ENCODE measurements at places on chromosomes 13 and 19.

GRCh38 chr19:42619271-42619670 lies 24.5 kb upstream of the CEACAM8 start:
- no peaks in the 10 kb centered on the region for H3K36me3 ChIP-seq
- no peaks in the 10 kb centered on the region for H3K4me1 ChIP-seq

DNA sequence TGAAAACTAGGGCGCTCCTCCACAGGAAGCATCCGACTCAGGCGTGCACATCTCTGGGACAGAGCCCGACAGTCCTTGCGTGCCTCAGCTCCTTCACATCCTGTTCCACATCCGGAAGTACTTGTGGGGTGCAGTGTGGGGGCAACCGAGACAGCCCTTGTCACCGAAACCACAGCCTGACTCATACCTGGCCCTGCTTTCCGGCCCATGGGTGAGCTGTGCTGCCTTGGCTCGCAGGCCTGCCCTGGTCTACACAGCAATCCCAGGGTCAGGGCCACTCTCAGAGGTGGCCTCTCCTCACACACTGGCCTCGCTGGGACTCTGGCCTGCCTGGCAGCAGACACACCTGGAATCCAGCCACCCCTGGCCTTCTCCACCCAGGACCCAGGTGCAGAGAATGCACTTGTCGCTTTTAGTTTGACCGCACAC lies 100.4 kb downstream of the STK24 start:
- H3K27me3 ChIP-seq, result no peaks in the 10 kb centered on the region
- no peak overlapping the region for H3K4me3 ChIP-seq
- peak overlapping the region; percentile 74 for H3K27ac ChIP-seq
- no peaks in the 10 kb centered on the region for H3K36me3 ChIP-seq
- H3K4me1 ChIP-seq, result peaks cover 6% of the 10 kb centered on the region

DNA sequence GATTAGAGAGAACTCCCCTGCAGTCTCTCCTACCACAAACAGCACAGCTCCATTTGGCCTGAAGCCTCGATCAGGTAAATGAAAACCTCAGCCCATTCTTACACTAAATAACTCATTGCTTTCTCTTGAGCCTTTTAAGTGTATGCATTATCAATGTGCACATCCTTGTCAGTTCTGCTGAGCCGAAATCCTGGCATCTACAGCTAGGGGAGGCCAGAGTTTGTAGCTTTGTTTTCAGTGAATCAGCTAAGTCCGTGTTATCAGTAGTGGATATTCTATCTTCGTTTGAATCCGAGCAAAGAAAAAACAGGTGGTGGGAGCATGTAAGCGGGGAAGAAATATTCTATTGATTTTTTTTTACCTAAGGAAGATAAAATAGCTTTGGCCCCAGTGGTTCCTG lies 84.4 kb downstream of the ESD start:
- no peak for DNase-seq
- H3K27ac ChIP-seq, result no peak overlapping the region
- no peak overlapping the region for H3K4me3 ChIP-seq
- no peaks in the 10 kb centered on the region for H3K36me3 ChIP-seq
- H3K27me3 ChIP-seq, result no peaks in the 10 kb centered on the region
- H3K4me1 ChIP-seq, result peaks cover 5% of the 10 kb centered on the region

DNA sequence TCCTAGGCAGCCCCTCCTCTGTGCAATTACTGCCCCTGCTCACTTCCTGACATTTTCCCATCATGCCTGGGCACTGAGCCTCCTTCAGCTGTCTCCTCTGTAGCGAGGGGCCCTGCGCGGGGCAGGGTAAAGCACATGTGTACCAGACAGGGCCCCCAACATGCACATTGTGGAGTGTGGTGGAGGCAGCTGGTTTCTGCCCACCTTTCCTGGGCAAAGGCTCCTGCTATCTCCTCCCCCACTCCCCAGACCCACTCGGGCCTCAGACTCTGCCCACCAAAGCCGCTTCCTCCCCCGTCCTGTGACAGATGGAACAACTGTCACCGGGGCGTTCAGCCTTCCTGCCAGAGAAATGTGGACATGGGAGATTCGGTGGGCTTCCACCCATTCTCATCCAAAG lies 2.9 kb upstream of the KPTN start:
- DNase-seq, result no peak
- H3K4me1 ChIP-seq, result peaks cover 20% of the 10 kb centered on the region
- H3K4me3 ChIP-seq, result no peak overlapping the region

DNA sequence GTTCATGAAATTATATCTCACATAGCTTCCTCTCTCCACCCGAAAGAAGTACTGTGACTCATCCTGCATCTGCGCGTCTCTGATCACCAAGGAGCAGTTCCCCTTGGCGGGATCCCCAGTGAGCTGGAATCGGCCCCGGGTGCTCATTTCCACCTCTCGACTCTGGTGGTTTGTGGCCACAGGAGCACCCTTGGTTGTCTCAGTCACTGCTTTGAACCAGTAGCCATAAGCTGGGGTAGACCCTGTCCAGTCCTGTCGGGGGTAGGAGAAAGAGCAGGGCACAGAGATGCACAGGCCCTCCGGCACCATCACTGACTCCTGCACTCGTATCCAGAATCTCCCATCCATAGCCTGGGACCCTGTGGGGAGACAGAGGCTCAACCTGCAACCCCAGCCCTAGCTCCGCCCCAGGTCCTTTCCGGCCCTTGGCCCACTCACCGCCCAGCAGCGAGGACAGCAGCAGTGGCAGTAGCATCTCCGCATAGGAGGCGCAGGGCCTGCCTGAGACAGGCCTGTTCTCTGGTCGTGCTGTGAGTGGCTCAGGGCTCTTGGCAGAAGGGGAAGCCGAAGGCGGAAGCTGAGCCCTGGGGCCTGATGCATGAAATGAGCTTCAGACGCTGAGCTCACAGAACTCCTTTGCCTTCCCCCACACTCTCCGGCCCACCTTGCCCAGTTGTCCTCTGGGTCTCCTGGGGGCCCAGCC lies at the start of gene SIGLEC10:
SIGLEC10 (minus strand) TSS at position 536 of the 703 bp plus-strand sequence; CDS start at position 475, 61 bp downstream.
- peak within 1 kb of the TSS; percentile 33 for H3K27ac ChIP-seq
- no peak within 1 kb of the TSS for H3K4me3 ChIP-seq
- peak; percentile 92 for DNase-seq
- H3K4me1 ChIP-seq, result peaks cover 69% of the 10 kb centered on the region
- H3K36me3 ChIP-seq, result no peaks in the 10 kb centered on the region
- no peaks in the 10 kb centered on the region for H3K27me3 ChIP-seq

DNA sequence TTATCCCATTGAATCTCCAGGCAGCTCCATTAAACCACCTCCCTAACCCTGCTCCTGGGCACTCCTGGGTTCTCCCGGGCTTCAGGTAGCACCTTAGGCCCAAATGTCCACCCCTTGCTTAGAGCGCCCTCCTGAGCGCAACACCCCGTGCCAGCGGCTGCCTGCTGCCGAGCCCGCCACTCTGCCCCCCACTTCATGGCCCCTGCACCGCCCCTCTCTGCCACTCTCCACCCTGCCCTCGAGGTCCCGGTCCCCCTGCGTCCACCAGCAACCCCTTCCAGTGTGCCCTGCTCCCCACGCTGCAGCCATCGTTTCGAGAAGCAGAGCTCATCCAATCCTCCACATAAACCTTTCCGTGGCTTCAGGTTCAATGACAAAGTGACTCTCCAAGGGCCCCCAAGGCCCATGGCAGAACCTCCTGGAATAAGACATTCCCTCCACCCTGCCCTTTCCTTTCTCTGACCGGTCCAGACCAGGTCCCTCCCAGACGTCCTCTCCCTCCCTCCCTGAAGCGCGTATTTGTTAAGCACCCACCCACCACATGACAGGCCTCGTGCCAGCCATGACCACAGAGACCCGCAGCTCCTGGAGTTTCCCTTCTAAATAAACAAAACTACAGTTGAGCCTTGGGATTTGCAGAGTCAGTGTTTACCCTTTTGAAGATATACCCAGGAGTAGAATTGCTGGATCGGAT lies 66.6 kb downstream of the ARHGEF18 start:
- peaks cover 6% of the 10 kb centered on the region for H3K36me3 ChIP-seq
- DNase-seq, result no peak
- H3K27me3 ChIP-seq, result no peaks in the 10 kb centered on the region
- H3K27ac ChIP-seq, result peak overlapping the region; percentile 56

DNA sequence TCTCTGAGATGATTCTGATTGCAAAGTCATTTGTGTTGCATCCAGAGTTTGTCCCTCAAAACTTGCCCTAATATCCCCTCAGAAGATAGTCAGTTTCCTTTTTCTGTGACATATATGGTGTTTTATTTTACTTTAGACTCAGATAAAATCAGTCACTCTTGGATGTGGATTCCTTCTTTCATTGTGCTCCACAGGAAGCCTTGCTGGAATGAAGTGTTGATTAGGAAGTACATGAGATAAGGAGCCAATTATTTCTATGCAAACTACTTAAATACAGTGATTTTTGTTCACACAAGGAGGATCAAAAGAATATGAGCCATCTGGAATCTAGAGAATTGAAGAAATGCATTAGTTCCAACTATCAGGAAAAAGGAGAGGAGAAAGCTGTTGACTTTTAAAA lies 107.6 kb upstream of the RXFP2 start:
- no peak for DNase-seq
- H3K27ac ChIP-seq, result no peak overlapping the region
- no peaks in the 10 kb centered on the region for H3K27me3 ChIP-seq

- H3K36me3 ChIP-seq, result no peaks in the 10 kb centered on the region
- DNase-seq, result no peak
- H3K27me3 ChIP-seq, result no peaks in the 10 kb centered on the region
- no peaks in the 10 kb centered on the region for H3K4me1 ChIP-seq
- H3K4me3 ChIP-seq, result no peak overlapping the region
- no peak overlapping the region for H3K27ac ChIP-seq
These were observed 1091.8 kb downstream of the PCDH9 start for GRCh38 chr13:66138172-66138811.

DNA sequence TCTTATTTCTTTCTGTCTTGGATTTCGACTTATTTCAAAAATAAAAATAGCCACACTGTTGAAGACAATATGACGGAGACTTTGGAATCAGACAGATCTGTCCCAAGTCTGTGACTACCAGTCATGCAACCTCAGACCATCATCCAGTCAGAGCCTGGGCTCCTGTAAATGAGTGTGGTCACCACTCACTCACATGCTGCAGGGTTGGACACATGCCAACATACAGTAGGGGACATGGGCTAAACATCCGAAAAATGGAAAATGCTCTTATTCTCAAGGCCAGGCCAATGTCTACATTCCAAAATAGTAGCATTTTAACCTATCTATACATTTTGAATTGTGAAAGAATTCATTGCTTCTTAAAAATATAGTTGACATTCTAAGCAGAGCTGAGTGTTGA lies 75.5 kb upstream of the EDNRB start:
- DNase-seq, result no peak
- no peaks in the 10 kb centered on the region for H3K36me3 ChIP-seq
- no peak overlapping the region for H3K4me3 ChIP-seq
- H3K27ac ChIP-seq, result no peak overlapping the region
- H3K4me1 ChIP-seq, result no peaks in the 10 kb centered on the region

- H3K4me3 ChIP-seq, result no peak overlapping the region
- H3K4me1 ChIP-seq, result no peaks in the 10 kb centered on the region
- no peak overlapping the region for H3K27ac ChIP-seq
- DNase-seq, result no peak
- no peaks in the 10 kb centered on the region for H3K36me3 ChIP-seq
- H3K27me3 ChIP-seq, result no peaks in the 10 kb centered on the region
These were observed 30.5 kb upstream of the ATP12A start for GRCh38 chr13:24649688-24650043.

Measured in left lung (tissue), 14 donors.